ENCODE measurements at places on chromosomes 6 and 20.

DNA sequence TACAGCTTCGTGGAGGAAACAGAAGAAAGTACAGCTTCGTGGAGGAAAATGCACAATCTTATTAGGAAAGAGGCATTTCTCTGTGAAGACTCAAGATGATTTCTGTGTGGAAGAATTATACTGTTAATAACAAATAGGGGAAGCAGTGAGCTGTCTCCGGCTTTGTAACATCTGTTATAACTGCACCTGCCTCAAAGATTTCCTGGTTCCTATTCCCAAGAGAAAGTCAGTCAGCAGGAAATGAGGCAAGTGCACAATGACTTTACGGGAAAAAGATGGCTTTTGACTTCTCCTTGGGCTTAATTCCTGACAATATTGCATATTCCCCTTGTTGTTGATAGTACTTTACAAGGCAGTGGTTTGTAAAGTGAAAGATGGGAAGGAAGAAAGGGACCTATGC, 538.5 kb downstream of the BMP2 start:
- DNase-seq = no peak

DNA sequence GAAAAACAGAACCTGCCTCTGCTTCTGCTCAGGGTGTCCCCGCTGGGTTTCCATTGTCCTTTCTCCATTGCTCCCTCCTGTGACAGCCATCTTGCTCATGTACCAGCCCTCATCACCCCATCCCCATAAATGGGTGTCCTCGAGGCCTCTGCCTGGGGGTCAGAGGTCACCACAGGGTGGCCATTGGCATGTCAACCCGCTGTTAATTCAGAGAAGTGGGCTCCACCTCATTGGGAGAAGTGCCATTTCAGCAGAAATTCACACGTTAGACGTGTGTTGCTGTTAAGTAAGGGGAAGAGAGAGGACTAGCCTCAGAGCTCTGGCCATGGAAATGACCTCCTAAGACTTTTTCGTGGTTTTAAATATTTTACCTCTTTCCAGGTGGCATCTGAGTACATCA, 71.9 kb downstream of the PTPN1 start:
- DNase-seq = no peak

- DNase-seq = no peak
Observed at GRCh38 chr20:33589059-33589458, 73.1 kb upstream of the C20orf144 start.

DNA sequence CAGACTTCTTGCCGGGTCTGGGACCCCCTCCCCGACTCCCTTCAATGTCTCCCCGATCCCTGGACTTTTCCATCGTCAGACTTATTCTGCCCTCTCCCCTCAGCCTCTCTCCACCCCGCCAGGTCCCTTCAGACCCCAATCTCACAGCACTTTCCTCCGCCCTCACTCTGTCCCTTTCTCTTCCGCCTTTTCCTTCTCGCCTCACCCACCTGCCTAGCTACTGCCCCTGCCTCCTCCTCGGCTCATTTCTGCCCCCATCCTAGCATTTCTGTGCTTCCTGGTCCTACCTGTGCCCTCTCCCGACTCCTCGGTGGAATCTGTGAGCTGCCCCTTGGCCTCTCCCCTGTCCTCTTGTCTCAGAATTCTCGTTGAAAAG, 616 bp downstream of the CHMP4B start:
- peak; percentile 25 for DNase-seq

DNA sequence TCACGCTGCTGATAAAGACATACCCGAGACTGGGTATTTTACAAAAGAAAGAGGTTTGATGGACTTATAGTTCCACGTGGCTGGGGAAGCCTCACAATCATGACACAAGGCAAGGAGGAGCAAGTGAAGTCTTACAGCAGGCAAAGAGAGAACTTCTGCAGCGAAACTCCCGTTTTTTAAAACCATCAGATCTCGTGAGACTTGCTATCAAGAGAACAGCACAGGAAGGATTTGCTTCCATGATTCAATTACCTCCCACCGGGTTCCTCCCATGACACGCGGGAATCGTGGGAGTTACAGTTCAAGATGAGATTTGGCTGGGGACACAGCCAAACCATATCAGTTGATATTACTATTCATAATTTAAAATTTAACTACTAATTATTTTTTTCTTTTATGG, 157.3 kb upstream of the ATXN1 start:
- no peak for DNase-seq

DNA sequence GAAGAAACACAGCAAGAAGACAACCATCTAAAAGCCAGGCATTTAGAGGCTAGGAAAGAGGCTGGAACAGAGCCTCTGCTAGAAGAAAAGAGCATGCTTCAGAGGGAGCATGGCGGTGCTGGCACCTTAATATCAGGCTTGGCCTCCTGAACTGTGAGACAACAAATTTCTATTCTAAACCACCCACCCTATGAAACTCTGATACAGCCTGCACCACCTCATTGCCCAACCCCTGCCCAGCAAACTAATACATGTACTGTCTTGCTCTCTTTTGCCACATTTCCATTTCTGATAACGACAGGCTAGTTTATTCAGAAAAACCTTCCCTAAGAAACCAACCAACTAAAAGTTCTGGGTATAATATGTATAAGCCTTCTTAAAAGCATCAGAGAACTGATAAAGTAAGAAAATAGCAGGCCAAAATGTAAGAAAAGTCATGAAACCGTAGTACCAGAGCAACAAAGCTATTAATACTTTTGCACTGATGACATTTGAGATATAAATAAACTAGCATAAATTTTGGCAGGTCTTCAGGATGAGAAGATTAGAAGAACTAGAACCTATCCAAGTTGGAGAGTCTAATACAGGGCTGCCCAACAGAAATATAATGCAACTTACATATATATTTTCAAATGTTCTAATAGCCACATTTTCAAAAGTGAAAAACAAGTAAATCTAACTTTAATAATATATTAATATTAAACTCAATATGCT, 184.7 kb upstream of the HSF2 start:
- no peak for DNase-seq

- no peak for DNase-seq
Observed at GRCh38 chr20:33014336-33015113, 7.0 kb downstream of the BPIFB2 start.

DNA sequence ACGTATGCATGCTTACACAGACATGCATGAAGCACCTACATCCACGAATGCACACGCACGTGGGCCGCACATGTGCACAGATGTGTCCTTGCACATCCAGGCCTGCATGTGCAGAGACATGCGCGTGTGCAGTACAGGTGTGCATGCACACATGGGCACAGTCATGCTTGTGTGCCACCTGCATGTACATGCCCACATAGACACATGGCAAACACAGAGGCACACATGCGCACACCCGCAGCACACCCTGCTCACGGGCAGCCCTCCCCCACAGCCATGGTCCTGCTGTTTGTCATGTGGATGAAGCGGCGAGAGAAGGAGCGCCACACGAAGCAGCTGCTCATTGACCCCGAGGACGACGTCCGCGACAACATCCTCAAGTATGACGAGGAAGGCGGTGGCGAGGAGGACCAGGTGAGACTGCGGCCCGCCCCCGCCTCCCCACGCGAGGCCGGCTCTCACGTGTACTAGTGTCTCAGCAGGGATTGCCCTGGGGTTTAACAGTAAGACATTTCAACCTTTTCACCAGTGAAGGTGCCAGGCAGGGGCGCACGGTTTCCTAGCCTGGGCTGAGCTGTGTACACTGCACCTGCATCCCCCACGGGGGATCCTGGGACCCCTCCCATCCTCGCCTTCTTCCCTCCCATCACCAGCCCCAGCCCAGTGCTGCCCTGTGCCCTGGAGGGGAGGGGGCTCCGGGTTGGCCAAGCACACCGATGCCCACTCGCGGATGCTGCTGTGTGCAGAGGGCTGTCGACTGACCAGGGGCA, 132.8 kb downstream of the TAF4 start:
- no peak for DNase-seq

GRCh38 chr6:1597924-1598323, 11.8 kb upstream of the FOXC1 start:
- no peak for DNase-seq

DNA sequence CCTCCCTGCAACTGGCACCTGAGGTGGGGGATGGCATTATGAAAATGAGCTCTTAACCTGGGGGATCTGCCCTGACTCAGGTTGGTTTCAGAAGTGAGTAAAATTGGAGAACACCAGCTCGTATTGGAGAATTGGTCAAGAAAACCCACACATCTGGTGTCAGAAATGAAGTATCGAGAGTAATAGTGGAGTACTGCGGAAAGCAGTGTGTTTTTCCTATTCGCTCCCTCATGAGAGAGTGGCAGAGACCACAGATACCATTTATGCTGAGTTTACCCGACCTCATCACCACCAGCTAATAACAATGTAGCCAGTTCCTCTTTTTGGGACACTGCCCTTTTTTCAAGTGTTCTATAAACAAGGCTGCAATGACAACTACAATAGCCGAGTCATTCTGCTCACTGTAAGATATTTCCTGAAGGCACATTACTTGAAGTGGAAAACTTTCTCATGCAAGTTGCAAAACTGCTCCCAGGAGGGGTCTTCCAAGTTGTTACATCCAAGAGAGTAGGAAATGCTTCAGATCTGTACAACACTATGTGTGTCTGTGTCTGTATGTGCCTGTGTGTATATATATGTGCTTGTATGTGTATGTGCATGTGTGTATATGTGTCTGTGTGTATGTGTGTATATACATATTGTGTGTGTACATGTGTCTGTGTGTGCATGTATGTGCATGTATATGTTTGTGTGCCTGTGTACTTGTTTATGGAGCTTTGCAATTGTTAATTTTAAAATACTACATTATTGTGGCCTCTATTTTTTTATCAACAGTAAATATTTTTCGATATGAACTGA, 106.0 kb upstream of the CST7 start:
- no peak for DNase-seq

DNA sequence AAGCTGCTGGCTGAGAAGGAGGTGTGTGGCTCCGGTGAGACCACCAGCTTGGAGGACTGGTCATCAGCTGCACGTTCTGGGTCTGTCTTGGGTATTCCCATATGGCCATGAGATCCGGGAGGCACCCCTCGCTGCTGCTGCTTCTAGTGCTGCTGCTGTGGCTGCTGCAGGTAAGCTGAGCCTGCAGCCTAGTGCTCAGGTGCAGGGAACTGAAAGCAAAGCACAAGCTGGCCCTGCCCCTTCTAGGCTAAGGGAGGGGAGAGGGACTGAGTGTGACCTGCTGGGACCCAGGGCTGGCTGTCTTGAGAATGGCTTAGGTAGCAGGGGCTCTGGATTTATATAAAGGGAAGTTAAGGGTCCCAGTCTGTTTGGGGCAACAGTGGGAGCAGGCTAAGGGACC, 403 bp downstream of the CDH26 start:
- DNase-seq = no peak

DNA sequence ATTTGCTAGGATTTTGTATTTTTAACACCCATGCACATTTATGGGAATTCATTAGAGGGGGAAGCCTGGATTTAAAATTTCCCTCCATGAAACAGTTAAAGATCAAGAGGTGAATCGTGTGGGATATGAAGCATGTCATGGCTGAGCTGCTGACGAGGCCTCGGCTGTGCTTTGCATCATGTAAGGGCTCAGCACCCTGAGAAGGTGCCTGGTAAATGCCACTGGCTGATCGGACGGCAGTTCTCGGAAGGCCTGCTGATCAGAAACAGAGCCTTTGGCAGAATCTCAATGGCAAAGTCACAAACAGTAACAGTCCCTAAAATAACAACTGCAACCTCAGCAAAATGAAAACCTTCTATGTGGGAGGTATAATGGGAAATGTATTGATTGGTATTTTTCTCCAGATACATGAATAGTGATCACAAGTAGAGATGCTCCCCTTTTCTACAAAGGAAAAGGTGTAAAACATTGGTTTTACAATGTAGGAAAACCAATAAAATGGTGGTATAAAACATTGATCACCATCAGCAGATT, 53.0 kb upstream of the FUCA2 start:
- no peak for DNase-seq

DNA sequence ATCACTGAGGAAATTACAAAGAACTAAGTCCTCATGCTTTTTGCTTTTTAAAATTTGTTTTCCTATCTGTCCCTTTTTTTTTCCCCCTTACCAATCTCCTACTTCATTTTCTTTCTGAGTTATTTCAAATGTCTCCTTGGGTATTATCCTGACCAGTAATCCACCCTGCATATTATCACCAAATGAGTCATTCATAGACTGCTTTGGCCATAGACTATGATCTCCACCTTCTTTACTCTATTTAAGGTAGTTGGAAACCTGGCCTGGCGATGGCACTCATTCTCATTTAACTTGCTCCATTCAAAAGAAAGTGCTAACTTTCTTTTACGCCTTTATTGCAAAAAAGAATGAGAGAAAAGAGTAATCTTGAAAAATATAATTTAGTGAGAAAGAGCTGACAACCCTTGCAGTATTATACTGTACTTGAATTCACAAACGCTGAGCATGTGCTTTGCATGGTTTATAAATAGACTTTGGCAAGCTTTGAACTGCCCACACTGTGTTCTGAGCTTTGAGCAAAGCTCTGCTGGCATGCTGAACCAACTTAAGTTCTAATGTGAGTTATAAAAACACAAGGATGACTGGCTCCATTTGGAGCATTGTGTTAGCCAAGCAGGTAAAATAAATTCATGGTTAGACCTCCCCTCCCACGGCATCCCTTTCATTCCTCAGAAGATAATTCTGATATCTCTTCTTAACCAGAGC, 198.9 kb downstream of the NKAIN2 start:
- no peak for DNase-seq

GRCh38 chr20:45938727-45939438, 4.4 kb downstream of the PCIF1 start:
- DNase-seq = no peak

DNA sequence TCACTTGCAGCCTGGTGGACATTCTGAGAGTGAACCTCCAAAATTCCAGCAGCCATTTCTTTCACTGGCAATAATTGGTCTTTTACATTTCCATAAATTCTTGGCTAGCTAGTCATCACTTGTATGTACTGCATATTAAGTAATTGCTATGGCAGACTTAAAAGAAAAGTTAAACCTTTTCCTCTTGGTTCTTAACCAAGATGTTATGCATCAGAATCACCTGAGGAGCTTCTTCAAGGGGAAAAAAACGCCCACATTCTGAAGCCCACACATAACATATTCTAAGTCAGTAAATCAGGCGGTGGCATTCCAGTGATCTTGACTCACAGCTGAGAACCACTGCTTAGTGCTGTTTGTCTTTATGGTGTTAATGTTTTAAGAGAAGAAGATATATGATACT, 37.0 kb downstream of the CDC40 start:
- DNase-seq = no peak

DNA sequence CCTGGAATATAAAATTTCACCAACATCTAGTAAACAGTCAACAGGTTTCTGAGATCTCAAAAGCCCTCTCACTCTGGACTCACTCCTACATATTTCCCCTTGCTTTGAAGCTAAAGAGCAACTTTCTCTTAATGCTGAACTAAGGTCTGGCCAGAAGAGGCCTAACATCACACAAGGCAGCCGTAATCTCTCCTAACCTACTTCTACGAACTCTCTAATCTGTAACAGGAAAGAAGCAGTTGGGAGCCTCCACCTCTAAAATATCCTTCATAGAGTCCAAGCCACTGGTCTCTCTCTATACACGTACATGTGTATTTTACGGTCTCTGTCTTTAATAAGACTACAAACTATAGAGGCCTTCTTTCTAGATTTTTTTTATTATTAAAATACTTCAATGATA, 72.0 kb downstream of the REV3L start:
- no peak for DNase-seq
